Liver (tissue), 10 donors: ENCODE measurements at places on chromosomes 3 and 15.

DNA sequence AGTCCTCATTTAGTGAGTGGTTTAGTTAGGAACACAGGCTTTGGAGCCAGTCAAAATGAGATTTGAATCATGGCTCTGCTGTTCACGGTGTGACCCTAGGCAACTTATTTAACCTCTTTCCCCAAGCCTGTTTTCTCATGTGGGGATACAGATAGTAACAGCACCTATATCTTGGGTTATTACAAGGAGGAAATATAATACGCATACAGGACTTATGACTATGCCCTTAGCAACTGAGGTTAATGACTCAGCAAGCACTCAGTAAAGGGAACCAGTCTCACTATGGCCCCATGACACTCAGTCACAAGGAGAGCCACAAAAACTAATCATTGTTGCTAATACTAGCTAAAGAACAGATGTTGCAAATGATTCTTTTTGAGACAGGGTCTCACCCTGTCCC, 45.9 kb downstream of the SUMF1 start:
- H3K27ac ChIP-seq, result no peak overlapping the region
- DNase-seq, result no peak
- peaks cover 4% of the 10 kb centered on the region for H3K36me3 ChIP-seq
- H3K4me1 ChIP-seq, result no peaks in the 10 kb centered on the region

- no peak overlapping the region for H3K4me3 ChIP-seq
- no peaks in the 10 kb centered on the region for H3K36me3 ChIP-seq
- DNase-seq, result no peak
These were observed 391.9 kb downstream of the OCA2 start for GRCh38 chr15:27707257-27707656.

- H3K4me3 ChIP-seq, result no peak overlapping the region
- H3K36me3 ChIP-seq, result no peaks in the 10 kb centered on the region
- peaks cover 11% of the 10 kb centered on the region for H3K4me1 ChIP-seq
- no peak for DNase-seq
- H3K27ac ChIP-seq, result peak overlapping the region; percentile 7
- H3K27me3 ChIP-seq, result no peaks in the 10 kb centered on the region
These were observed 48.6 kb downstream of the LPP start for GRCh38 chr3:188202358-188203138.

GRCh38 chr3:118272991-118273390, 761.7 kb downstream of the IGSF11 start:
- no peaks in the 10 kb centered on the region for H3K4me1 ChIP-seq
- H3K27me3 ChIP-seq, result no peaks in the 10 kb centered on the region
- no peak overlapping the region for H3K4me3 ChIP-seq

DNA sequence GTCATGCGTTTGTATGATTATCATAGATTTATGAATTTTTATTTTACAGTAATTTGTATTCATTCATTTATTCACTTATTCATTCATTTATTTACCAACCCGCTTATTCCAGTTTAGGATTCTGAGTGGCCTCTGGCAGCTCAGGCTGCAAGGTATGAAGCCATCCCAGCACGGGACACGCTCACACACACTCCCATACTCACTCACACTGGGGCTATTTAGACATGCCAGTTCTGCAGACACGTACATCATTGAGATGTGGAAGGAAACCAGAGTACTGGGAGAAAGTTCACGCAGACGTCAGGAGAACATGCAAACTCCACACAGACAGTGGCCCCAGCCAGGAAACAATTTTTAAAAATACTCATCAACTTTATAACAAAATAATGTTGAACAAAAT, 5.1 kb downstream of the CDIN1 start:
- no peaks in the 10 kb centered on the region for H3K27me3 ChIP-seq
- H3K27ac ChIP-seq, result no peak overlapping the region
- H3K4me3 ChIP-seq, result no peak overlapping the region
- peaks cover 6% of the 10 kb centered on the region for H3K4me1 ChIP-seq

DNA sequence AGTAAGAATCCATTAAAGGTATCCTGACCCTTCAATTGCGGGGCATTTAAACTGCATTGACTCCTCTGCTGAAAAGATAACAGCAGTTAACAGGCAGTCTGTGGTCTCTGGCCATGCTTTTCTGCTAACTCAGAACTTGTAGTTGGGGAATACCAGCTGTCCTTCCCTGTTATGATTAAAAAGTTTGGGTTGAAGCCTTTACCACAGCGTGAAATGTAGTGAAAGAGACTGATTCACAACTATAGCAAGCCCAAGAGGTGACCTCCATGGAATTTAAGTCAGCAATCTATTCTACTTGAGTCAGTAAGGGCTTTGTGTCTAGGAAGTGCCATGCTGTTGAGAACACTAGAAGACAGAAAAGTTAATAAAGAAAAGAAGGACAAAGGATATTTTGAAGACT, 1037.3 kb downstream of the SI start:
- DNase-seq, result no peak
- no peak overlapping the region for H3K4me3 ChIP-seq
- no peak overlapping the region for H3K27ac ChIP-seq

DNA sequence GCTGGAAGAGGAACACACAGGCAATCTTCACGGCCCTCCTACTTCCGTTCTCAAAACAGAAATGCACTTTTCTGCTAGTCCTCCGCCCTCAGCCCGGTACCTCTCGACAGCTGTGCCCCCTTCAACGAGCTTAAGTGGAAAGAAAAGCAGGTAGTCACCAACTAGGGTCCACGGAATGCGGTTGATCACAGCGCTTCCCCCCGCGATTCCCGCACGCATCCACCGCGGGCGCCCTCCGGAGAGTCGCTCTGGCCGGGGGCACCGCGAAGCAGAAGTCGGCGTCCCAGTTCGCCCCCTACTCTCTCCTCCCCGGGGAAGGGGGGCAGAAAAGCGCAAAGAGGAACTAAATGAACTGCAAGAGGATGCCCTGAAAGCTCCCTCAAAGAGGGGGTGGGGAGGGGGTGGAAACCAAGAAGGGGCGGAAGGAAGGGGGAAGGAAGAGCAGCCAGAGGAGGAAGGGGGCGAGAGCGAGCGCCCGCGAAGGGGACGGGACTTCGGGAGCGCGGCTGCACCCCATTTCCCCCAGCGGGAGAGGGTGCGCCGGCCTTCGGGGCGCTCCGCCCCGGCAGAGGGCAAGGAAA, 738 bp downstream of the ACAP2 start:
- no peaks in the 10 kb centered on the region for H3K4me1 ChIP-seq
- H3K27me3 ChIP-seq, result no peaks in the 10 kb centered on the region
- DNase-seq, result peak; percentile 54
- peak overlapping the region; percentile 46 for H3K4me3 ChIP-seq
- no peaks in the 10 kb centered on the region for H3K36me3 ChIP-seq
- peak overlapping the region; percentile 89 for H3K27ac ChIP-seq

GRCh38 chr3:180362081-180362480, 239.9 kb upstream of the TTC14 start:
- H3K27me3 ChIP-seq, result no peaks in the 10 kb centered on the region
- no peak overlapping the region for H3K27ac ChIP-seq
- DNase-seq, result no peak
- peaks cover 12% of the 10 kb centered on the region for H3K4me1 ChIP-seq
- H3K36me3 ChIP-seq, result no peaks in the 10 kb centered on the region

DNA sequence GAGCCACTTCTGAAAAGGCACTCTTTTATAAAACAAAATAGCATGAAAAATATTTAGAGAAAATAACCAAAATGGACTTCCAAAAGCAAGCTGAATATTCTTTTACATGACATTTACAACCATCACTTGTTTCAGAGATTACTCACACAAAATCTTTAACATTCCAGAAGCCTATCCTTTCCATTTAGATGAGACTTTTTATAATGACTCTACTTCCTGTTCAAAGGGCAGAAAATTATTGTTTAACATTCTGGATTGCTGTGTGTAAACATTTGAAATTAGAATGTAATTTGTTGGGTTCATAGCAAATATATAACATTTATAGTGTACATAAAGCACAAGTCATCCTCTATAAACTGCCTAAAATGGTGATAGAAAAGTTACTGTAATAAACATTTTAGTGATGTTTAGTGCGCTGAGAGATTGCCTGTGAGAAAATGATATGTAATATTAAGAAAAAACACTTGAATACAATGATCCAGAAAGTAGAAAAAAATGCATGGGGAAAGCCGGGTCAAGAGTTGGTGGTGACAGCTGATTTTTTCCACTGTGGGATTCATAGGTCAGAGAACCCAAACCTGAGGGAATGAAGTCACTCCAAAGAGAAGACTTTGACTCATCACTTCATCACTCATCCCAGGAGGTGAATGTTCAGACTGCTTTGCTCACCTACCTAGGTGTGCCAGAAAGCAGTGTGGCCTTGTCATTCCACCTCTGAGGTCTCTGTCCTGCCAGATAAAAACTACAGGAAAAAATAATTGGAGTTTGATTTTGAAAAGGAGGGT, 305.8 kb downstream of the ARPP21 start:
- H3K27me3 ChIP-seq, result no peaks in the 10 kb centered on the region
- no peak overlapping the region for H3K4me3 ChIP-seq
- DNase-seq, result no peak
- no peak overlapping the region for H3K27ac ChIP-seq
- H3K4me1 ChIP-seq, result no peaks in the 10 kb centered on the region

- H3K36me3 ChIP-seq, result no peaks in the 10 kb centered on the region
- H3K4me3 ChIP-seq, result no peak overlapping the region
- no peaks in the 10 kb centered on the region for H3K27me3 ChIP-seq
- no peaks in the 10 kb centered on the region for H3K4me1 ChIP-seq
These were observed 115.2 kb downstream of the DCLK3 start for GRCh38 chr3:36649125-36649524.

DNA sequence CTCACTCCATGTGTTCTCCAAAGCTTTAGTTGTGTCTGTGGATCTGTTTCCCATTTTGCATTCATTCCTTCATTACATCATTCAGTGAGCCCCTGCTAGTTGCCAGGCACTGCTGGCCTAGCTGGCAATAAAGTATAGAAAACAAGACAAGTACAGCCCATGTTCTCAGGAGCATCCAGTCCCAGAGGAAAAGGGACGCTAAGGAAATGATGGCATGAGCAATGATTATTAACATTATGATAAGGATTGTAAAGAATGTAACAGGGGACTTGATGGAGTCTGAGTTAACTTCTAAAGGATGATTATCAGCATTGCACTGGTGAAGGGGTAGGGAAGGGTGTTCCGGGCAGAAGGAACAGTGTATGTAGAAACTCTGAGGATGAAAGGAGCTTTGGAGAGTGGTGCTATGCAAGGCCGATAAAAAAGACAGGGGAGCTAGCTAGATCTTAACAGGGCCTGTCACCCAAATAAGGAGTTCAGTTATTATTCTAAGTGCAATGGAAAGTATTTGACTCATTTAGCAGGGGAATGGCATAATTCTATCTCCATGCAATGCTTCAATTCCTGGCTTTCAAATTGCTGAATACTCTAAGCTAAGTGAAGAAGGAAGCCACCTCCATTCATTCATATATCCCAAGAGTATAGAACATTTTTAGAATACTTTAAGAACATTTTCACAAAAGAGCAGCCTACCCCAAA, 258.2 kb upstream of the STT3B start:
- no peaks in the 10 kb centered on the region for H3K27me3 ChIP-seq
- no peaks in the 10 kb centered on the region for H3K4me1 ChIP-seq
- DNase-seq, result no peak
- H3K27ac ChIP-seq, result no peak overlapping the region
- no peaks in the 10 kb centered on the region for H3K36me3 ChIP-seq

GRCh38 chr15:29432191-29433049, 162.8 kb upstream of the NSMCE3 start:
- DNase-seq, result peak; percentile 27
- H3K27ac ChIP-seq, result no peak overlapping the region
- H3K36me3 ChIP-seq, result no peaks in the 10 kb centered on the region
- no peak overlapping the region for H3K4me3 ChIP-seq
- no peaks in the 10 kb centered on the region for H3K4me1 ChIP-seq
